ENCODE measurements at places on chromosomes 5 and 9.

GRCh38 chr9:84163052-84163650 is 177.4 kb downstream of the SLC28A3 start:
- no peak for DNase-seq

GRCh38 chr9:132749306-132749705 is 79.0 kb downstream of the GTF3C4 start:
- DNase-seq = no peak

DNA sequence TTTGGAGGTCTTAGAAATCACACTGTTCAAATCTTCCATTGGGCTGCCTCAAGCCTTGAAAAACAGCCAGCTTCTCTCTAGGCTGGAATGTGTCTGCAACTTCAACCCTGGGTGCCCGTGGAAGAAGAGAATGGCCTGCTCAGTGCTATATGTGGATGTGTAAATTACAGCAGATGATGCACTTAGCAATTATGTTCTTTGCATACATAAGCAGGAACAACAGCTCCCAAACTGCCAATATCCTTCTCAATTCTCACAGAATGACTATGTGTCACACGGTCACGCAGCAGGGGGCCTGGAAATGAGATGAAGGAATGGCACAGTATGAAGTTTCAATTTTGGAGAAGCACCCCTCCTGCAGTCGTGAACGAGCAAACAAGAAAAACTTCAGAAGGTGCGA is 175.2 kb upstream of the SMARCA2 start:
- no peak for DNase-seq

DNA sequence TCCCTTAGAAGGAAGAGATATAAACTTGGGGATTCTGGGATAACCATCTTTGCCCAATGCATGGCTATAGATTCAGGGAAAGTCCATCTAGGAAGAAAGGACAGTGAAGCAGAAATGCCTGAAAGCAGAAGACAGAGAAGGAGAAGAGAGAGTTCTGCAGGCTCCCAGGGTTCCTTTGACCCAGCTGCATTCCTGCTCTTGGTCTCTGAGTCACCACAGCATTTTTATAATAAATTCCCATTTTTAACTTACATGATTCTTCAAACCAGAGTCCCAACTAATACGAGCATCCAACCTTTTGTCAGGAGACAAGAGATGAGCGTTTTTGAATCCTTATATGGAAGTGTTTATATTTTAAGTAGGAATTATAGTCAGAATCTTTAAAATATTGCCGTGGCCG is 12.0 kb upstream of the AOPEP start:
- no peak for DNase-seq

GRCh38 chr9:127182901-127183746 is 60.7 kb upstream of the ANGPTL2 start:
- DNase-seq = peak; percentile 62

DNA sequence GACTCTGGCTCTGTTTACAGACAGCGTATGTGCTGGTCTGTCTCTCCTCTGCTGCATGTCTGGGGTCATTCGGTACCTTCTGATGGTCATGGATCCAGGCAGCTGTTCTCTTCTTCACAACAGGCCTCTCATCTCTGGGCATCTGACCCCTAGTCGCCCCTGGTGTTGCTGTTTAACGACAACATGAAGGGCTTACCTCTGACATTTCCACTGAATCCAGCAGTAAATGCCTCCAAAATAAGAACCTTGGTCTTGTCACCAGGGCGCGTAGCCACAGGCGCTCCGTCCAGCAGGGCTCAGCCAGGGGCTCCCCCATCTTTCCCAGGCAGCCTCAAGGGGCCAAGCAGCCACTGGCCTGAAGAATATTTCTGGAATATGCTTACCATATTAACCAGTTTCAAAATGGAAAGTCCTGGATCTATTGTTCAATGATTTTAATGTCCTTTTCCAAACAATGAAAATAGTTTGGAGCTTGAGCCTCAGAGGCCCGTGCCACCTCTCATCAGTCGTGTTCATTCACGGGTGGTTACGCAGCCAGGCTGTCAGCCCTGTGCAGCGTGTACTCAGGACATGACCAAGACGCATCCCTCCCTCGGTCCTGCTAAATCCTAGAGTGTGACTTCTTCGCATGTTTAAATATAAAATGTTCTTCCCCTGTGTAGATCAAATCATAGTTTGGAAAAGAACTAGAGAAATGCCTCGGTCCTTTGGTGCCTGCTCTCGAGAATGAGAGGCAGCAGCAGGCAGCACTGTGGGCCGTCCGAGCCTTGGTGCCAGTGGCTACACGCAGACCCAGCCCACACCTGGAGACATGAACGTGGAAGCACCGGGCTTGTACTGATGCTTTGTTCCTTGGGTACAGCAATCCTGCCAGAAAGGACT is 30.1 kb upstream of the LRRC14B start:
- no peak for DNase-seq

- no peak for DNase-seq
Measured at GRCh38 chr9:83628540-83628939, 5.6 kb downstream of the IDNK start.

Measured in fibroblast of skin of right biceps (primary cell).